ENCODE measurements at places on chromosomes 2 and 18. TPM values are rescaled to one million over a fixed set of nuclear protein-coding genes. Genes with fewer than 3 reads are reported as not detected.

DNA sequence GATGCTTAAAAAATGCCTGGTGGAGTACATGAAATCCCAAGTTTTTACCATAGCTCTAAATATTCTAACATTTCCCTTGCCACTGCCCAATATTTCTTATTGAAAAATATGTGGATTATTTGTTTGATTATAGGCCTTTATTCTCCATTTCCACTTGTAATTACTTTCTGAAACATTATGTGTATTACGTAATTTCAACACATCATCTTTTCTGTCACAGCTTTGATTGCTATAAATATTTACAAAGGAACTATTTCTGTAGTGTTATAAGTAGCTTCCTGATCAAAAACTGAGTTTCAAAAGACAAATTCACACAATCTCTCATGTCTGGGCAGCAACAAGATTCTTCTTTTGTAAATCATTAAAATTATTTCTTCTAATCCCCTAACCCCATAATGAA, 859.6 kb upstream of the CRIM1 start:
- no peak for DNase-seq

- DNase-seq: no peak
Observed at GRCh38 chr2:113185664-113186432, 12.1 kb downstream of the PSD4 start.

DNA sequence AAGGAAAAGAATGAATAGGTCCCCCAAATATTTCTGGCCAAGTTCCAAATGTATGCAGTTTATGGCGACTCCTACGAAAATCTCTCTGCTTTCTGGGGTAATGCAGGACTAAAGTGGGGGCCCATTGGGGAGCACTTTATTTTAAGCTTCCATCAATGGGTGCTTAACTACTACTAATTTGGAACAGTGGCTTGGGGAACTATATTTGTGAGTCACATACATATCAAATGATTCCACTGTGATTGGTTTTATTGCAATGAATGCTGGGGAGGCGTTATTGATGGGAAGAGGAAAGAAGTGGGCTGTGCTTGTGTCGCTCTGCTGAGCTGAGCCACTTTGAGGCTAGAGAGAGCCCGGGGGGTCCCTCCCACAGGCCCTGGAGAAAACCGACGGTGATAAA, 560.4 kb upstream of the SALL3 start:
- DNase-seq: no peak

Gene MC5R
- not detected for total RNA-seq

Gene PRKAG3
- total RNA-seq: not detected

DNA sequence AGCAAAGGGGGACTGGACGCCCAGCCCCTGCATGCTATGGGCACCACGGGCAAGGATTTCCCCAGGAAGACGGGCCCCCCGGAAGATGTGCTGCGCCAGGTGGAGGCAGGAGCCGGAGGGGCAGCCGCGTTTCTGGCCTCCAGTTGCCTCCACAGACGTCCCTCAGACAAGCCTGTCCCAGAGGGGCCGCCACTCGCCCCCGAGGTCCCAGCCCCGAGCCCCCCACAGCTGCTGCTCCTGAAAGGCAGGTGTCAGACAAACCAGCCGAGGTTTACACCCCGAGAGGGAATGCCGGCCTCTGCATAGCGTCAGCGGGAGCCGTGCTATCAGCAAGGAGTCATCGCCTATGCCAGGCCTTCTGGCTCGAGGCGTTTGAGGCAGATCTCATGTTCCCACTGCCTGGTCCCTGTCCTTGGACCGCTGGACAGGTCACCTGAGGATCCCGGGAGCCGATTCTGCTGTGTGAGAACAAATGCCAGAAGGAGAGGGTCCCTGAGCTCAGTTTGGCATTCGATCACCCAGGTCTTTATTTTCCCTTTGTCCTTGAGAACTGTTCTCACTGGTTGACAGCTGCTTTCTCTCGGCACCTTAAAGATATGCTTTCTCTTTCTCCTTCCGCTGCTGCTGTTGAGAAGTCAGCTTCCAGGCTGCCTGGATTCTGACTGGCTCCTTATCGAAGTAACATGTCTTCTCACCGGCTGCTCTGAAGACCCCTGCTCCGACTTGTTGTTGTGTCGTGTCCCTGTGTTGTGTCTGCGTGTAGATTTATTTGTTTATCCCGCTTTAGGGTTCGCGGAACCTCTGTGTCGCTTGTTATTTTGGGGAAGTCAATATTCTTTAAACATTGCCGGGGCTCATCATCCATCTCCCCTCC, 20.6 kb downstream of the CROCC2 start:
- DNase-seq: no peak

Gene EFEMP1
- not detected for total RNA-seq

Gene CHRND
- total RNA-seq: not detected

Gene GDF7
- not detected for total RNA-seq

DNA sequence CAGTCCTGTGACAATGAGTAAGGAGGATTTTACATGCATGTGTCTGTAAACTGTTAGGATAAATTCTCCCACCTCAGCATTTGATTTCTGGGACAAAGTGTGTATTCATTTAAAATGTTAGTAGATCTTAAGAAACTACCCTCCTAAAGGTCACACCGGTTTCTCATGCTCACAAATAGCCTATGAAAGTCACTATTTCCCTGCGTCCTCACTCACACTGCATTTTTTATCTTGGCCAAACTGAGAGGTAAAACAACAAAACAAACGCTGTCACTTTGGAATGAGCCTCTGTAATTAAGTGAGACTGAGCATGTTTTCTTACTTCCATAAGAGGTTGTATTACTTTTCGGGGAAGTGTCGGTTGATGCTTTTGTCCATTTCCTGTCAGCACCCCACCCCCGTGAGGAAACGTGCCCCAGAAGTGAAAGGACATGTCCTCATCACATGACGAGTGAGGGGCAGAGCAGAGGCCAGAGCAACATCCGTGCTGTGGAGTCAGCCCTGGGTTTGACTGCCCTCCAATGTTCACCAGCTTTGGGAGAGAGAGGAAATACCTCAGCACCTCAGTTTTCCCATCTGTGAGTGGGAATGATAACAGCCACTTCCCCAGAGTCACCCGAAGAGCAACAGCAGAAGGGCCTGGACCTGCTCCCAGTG, 3.1 kb downstream of the GYPC start:
- DNase-seq: peak; percentile 54

Gene EML6
- total RNA-seq: 1.5 TPM

DNA sequence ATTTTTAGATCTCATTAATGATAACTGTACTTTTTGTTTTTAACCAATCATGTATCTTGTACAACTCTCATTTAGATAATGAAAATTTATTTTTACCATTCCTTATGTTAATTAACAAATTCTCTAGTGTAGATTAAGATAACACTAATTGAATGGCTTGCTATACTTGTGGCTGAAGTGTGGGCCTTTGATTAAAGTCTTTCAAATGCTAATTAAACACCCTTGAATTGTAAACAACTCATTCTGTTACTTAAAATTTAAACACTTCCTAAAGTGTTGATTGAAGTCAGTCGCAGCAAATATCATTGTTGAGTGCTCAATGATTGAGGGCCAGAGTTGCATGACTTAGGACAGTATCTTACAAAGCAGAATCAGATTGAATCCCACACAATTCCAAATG, 109.8 kb upstream of the GULP1 start:
- no peak for DNase-seq

Data from naive thymus-derived CD4-positive, alpha-beta T cell (primary cell).